ENCODE measurements at places on chromosomes 16 and 17. TPM values are rescaled to one million over a fixed set of nuclear protein-coding genes. Genes with fewer than 3 reads are reported as not detected.

DNA sequence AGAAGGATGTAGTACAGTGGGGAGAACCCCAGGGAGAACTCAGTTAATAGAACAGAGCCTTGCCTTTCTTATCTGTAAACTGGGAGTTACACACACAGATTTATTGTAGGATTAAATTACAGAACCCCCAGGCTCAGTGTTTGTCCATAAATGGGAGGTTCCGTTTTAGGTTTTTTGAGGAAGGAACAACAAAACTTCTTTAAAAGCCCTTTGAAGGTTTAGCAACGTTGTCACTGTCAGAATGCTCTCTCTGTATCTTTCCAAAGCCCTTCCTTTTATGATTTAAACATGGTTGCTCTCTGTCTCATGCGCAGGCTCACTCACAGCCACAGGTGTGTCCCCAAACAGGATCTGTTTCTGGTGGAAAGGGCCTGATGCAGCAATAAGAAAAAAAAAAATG lies 9.4 kb upstream of the GNA13 start:
- H3K27ac ChIP-seq: no peak overlapping the region
- no peak overlapping the region for H3K4me3 ChIP-seq
- H3K4me1 ChIP-seq: peaks cover 22% of the 10 kb centered on the region
- H3K27me3 ChIP-seq: no peaks in the 10 kb centered on the region

GRCh38 chr17:42233156-42233555 lies 38.9 kb upstream of the GHDC start:
- no peak overlapping the region for H3K27ac ChIP-seq
- no peaks in the 10 kb centered on the region for H3K4me1 ChIP-seq
- DNase-seq: no peak
- no peaks in the 10 kb centered on the region for H3K27me3 ChIP-seq
- peaks cover 10% of the 10 kb centered on the region for H3K36me3 ChIP-seq
- no peak overlapping the region for H3K4me3 ChIP-seq

DNA sequence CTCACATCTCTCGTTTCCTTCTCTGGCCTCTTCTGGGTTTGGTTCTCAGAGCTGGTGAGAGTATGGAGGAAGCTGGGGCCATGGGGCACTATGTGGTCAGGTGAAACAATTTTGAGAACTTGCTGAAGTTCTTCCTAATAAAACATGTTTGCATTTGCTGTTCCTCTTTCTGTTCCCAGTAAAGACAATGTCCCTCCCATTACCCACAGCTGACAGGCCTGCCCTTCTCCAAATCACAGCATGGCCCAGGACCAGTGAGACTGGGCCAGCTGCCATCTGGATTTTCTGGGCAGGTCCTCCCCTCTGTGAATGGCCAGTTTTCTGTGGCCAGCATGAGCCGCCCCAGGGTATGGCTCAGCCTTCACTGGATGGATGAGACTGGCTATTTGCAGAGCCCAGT lies at the start of gene CD300H:
TSS of gene CD300H (minus strand) at position 113 of the 400 bp plus-strand sequence.
- no peak within 1 kb of the TSS for H3K4me3 ChIP-seq
- H3K27me3 ChIP-seq: no peaks in the 10 kb centered on the region
- no peaks in the 10 kb centered on the region for H3K36me3 ChIP-seq
- no peak for DNase-seq
- no peaks in the 10 kb centered on the region for H3K4me1 ChIP-seq

DNA sequence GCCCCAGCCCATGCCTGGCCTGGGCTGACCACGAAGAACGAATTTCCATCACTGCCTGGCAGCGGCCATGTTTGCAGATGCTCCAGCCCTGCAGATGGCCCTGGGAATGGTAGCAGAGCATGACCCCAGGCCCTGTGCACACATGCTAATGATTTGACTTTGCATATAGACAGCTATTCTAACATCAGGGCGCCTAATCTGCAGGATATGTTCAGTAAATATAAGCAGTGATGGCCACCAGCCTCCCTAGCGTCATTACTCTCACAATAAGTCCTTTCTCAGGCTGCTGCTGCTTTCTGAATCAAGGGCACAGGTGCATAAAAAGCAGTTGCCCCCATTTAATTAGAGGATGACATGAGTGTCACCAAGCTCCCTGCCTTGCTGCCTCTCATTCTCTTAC lies 24.2 kb downstream of the DNAH9 start:
- no peaks in the 10 kb centered on the region for H3K4me1 ChIP-seq
- H3K27ac ChIP-seq: no peak overlapping the region
- DNase-seq: no peak

GRCh38 chr17:35808240-35808961 lies 883 bp upstream of the TAF15 start:
- H3K27ac ChIP-seq: peak overlapping the region; percentile 92
- no peaks in the 10 kb centered on the region for H3K27me3 ChIP-seq
- peaks cover 29% of the 10 kb centered on the region for H3K4me1 ChIP-seq
- DNase-seq: no peak
- peak overlapping the region; percentile 82 for H3K4me3 ChIP-seq

Gene COX10
- 31.6 TPM for total RNA-seq

DNA sequence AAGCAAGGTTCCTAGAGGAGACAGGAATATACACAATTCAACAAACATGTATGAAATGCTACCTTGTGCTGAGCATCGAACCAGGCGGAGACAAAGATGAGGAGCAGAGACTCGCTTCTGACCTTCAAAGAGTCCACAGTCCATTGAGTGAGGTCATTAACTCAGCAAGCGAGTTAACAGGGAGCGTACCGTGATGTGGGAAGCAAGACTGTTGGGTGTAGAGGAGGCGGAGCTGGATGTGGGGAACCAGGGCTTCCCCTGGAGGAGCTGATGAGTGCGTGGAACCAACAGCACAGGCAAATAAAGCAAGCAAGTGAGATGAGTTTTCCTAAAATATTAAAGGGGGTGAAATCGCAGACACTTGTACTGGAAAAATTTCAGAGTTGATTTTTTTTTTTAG lies 65.0 kb downstream of the NXN start:
- no peak overlapping the region for H3K4me3 ChIP-seq
- no peaks in the 10 kb centered on the region for H3K4me1 ChIP-seq
- DNase-seq: no peak
- no peaks in the 10 kb centered on the region for H3K36me3 ChIP-seq
- H3K27me3 ChIP-seq: no peaks in the 10 kb centered on the region
- no peak overlapping the region for H3K27ac ChIP-seq

- H3K27ac ChIP-seq: no peak overlapping the region
- peak; percentile 88 for DNase-seq
Measured at GRCh38 chr17:29615492-29616299, 7.0 kb downstream of the CORO6 start.

DNA sequence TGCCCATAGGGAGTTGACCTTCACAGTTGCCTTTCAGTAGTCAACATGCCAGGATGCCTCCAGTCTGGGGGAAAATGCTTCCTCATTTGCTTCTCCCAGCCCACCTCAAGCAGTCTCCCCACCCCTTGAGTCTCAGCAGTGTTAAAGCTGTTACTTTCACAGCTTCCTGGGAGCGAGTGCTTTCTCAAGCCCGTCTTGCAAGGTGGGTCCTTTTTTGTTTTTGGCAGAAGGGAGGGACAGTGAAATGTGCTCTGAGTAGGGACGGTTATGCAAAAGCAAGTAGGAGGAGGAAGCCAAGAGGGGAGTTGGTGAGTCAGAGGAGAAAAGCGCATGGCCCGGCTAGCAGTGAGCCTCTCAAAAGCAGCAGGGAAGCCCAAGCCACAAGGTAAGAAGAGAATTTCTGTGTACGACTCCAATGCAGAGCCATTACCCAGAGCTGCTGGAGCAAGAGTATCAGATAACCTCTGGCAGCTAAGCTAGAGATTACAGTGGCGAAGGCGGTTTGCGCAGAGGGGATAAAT lies at the start of gene CHST4:
TSS of gene CHST4 (plus strand) at position 316 of the 521 bp plus-strand sequence. CDS start 10,252 bp downstream, outside the sequence.
- no peaks in the 10 kb centered on the region for H3K27me3 ChIP-seq
- peaks cover 7% of the 10 kb centered on the region for H3K4me1 ChIP-seq
- DNase-seq: no peak
- no peak within 1 kb of the TSS for H3K27ac ChIP-seq

DNA sequence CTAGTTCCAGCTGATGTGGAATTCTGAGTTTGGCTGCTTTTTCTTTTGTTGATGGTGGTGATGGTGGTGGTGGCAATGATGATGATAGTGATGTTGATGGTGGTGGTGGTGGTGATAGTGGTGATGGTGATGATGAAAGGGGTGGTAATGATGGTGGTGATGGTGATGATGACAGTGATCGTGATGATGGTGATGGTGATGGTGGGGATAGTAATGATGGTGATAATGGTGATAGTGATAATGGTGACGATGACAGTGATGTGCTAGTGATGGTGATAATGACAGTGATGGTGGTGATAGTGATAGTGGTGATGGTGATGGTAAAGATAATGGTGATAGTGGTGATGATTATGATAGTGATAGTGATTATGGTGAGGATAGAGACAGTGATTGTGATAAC lies 61.5 kb downstream of the BMERB1 start:
- no peaks in the 10 kb centered on the region for H3K27me3 ChIP-seq
- peaks cover 13% of the 10 kb centered on the region for H3K4me1 ChIP-seq
- H3K4me3 ChIP-seq: no peak overlapping the region
- no peak overlapping the region for H3K27ac ChIP-seq

Gene CSH1
- total RNA-seq: not detected

DNA sequence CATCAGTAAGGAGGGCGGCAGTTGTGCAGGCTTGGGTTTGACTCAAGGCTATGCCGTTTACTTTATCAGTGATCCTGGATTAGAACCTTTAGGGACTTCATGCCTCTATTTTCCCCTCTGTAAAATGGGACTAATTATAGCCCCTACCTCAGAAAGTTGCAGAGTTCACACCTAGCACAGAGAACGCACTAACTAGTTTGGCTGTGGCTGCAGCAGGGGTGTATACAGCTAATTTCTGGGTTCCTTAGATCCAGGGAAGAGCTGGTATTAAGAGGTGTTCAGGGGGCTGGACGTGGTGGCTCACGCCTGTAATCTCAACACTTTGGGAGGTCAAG lies 267.3 kb downstream of the CPPED1 start:
- no peak overlapping the region for H3K27ac ChIP-seq
- no peaks in the 10 kb centered on the region for H3K27me3 ChIP-seq
- peaks cover 17% of the 10 kb centered on the region for H3K4me1 ChIP-seq

Gene SRL
- 466 TPM for total RNA-seq

GRCh38 chr17:17320911-17321220 lies 17.7 kb downstream of the NT5M start:
- DNase-seq: no peak
- no peaks in the 10 kb centered on the region for H3K4me1 ChIP-seq
- H3K4me3 ChIP-seq: no peak overlapping the region
- H3K36me3 ChIP-seq: no peaks in the 10 kb centered on the region
- no peak overlapping the region for H3K27ac ChIP-seq

DNA sequence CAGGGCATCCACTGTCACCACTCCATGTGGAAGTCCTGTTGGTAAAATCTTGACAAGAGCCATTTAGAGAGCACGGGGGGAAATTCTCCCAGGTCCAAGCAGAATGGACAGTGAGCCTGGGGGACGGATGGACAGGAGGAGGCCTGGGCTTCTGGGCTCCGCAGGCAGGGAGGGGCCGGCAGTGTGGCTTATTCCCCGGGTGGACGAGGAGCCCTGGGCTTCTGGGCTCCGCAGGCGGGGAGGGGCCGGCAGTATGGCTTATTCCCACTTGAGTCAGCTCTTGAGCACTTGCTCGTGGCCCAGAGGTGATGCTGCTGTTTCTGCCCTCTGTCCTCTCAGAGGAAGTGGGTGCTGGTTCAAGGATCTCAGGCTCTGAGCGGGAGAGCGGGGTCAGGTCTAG lies 22.2 kb upstream of the RPL13 start:
- no peak overlapping the region for H3K27ac ChIP-seq
- peaks cover 43% of the 10 kb centered on the region for H3K36me3 ChIP-seq
- peaks cover 13% of the 10 kb centered on the region for H3K4me1 ChIP-seq
- H3K4me3 ChIP-seq: no peak overlapping the region
- no peak for DNase-seq

Gene NPIPA5
- 9.1 TPM for total RNA-seq

DNA sequence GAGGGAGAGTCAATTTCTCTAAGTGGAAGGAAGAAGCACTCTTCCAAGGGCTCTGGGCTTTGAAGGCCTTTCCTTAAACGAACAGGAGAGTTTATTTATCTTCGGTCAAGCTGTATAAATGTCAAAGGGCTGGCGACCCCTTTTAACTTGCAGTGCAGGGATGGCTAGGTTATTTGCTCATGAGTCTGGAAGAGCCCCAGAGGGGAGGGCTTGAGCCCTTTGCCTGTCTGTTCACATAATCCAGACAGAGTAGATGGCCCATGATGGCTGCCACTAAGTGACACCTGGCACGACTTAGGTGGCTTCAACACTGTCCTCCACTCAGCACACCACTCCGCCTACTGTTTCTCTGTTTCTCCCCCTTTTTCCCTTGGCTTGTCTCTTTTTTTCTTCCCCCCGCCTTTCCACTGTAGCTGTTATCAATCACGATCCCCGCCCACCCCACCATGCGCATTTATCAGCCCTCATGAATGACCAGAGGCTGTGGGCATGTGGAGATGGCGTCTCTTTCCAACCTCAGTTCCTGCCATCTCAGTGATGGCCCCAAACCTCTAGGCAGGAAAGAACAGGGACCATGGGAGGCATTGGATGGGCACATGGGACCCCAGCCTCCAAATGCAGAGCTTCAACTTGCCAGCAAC lies 408.7 kb upstream of the TNRC6C start:
- H3K36me3 ChIP-seq: no peaks in the 10 kb centered on the region
- no peak for DNase-seq
- H3K27me3 ChIP-seq: no peaks in the 10 kb centered on the region
- H3K4me1 ChIP-seq: peaks cover 6% of the 10 kb centered on the region
- H3K27ac ChIP-seq: no peak overlapping the region

Gene CLTC
- total RNA-seq: 183 TPM

GRCh38 chr17:73588891-73589290 lies 55.4 kb downstream of the SDK2 start:
- no peak overlapping the region for H3K4me3 ChIP-seq
- no peaks in the 10 kb centered on the region for H3K36me3 ChIP-seq
- H3K4me1 ChIP-seq: no peaks in the 10 kb centered on the region
- no peaks in the 10 kb centered on the region for H3K27me3 ChIP-seq

Measured in right atrium auricular region (tissue), 2 donors.